ENCODE measurements at places on chromosomes 16 and 17.

GRCh38 chr17:45144199-45145034 lies 3.9 kb upstream of the HEXIM1 start:
- DNase-seq: no peak

GRCh38 chr17:5706577-5707210 lies 122.4 kb upstream of the NLRP1 start:
- no peak for DNase-seq

GRCh38 chr17:444879-445454 lies 92.4 kb upstream of the RPH3AL start:
- no peak for DNase-seq

DNA sequence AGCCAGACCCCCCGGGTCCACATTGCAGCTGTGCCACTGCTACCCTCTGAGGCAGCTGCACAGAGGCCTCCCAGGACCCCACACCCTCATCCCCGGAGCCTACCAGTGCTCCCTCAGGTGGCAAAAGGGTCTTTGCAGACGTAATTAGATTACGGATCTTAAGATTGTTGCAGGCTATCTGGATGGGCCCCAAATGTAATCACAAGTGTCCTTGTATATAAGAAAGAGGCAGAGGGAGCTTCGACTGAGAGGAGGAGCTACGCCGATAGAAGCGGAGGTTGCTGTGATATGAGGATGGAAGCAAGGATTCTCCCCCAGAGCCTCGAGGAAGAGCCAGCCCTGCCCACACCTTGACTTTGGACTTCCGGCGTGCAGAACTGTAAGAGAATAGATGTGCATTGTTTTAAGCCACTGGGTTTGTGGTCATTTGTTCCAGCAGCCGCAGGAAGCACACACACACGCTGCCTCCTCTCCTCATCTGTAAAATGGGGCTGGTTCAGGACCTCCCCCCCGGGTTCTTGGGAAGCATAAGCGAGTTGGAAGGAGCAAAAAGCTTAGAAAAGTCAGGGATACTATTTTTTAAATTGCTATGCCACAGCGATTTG lies 10.5 kb upstream of the RAI1 start:
- DNase-seq: no peak

DNA sequence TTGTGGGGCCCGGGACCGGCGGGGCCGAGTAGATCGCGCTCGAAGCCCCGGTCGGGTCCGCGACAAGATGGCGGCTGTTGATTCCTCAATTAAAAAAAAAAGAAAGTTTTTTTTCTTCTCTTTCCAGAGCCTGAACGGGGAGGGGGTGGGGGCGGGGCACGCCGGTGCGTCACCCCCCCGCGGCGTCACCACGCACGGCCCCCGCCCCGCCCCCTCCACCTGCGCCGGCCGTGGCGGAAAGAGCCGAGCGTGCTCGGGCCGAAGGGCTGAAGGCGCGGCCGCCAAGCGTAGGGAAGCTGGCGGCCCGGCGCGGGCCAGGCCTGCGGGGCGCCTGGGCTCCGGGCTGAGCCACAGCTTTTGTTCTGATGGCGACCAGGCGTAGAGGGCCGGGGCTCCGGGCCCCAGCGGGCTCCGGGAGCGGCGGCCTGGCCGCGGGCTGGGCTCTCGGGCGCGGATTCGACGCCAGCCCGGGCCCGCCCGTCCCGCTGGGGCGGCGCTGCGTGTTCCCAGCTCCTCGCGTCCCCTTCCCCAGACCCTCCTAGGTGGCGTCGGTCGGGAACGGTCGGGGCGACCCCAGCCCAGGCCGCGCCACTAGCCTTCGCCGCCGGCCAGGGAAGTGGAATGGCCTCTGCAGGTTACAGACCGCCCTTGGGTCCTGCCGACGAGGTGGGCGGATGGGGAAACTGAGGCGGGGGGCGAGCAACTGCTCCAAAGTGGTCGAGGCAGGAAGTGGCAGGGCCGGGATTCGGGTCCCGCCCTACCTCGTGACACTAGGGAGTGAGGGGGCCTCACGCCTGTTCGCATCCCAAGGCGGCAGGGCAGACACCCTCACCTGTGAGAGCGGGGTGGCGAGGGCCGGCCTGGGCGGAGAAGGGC lies at the start of gene CREBBP:
TSS of gene CREBBP (minus strand) at position 91 of the 876 bp plus-strand sequence. CDS start 797 bp downstream, outside the sequence.
- no peak for DNase-seq

DNA sequence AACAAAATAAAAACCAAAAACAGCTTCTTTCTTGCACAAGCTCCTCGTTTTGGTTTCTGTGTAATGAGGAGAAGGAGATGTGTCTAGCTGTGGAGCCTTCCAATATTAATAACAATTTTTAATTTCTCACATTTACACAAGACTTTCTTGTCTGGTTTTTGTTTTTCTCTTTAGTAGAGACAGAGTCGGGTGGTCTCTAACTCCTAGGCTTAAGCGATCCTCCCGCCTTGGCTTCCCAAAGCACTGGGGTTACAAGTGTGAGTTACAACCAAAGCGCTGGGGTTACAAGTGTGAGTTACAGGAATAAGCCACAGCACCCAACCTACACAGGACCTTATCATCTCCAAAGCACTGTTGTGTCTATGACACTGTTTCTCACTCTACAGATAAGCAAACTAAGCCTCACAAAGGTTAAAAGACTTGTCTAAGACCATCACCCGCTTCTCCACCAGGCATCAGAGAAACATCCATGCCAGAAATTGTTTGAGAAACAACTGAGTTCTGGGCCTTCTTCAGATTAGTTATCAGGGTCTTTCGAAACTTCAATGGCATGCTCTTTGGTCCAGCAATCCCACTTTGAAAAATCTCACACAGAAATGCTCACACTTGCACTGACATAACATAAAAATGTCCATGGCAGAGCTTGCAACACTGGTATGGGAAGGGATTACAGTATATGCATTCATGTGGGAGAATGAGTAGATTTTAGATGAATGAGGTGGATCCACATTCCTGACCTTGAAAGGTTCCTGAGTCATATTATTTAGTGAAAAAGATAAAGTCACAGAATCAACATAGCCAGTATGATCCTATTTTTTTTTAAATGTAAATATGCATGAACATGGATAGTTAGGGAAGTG lies 3.9 kb downstream of the ABAT start:
- DNase-seq: no peak

GRCh38 chr17:66909804-66910373 lies 54.6 kb upstream of the CACNG4 start:
- no peak for DNase-seq

GRCh38 chr17:28700830-28701492 lies 10.7 kb downstream of the PROCA1 start:
- no peak for DNase-seq

GRCh38 chr17:70855401-70856054 lies 686.2 kb downstream of the KCNJ2 start:
- DNase-seq: no peak

DNA sequence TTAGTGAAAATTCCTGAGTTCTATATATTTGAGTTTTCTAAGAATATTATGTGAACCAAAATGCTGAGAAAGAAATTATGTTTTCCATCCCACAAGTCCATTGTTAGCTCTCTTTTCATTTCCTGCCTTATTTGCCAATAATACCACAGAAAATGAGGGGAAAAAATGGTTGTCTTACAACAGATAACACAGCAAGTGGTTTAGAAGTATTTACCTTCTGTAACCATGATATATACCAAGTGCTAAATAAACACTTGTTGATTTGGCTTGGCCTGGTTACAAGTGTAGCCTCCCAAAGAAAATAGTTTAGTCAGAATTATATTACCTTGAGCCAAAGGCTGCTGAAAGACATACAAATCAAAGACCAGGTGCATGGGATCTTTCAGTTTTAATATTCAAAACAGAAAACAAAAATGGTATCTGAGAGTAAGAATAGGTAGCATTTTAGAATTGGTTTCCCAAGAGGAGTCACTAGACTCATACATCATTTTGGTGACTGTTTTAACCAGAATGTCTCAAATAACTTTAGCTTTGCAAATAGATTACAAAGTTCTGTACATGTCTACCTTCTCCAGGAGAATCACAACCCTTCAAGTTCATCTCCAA lies 439.8 kb upstream of the DYNLRB2 start:
- no peak for DNase-seq

- no peak for DNase-seq
Observed at GRCh38 chr17:6768447-6768846, 7.6 kb upstream of the FBXO39 start.

DNA sequence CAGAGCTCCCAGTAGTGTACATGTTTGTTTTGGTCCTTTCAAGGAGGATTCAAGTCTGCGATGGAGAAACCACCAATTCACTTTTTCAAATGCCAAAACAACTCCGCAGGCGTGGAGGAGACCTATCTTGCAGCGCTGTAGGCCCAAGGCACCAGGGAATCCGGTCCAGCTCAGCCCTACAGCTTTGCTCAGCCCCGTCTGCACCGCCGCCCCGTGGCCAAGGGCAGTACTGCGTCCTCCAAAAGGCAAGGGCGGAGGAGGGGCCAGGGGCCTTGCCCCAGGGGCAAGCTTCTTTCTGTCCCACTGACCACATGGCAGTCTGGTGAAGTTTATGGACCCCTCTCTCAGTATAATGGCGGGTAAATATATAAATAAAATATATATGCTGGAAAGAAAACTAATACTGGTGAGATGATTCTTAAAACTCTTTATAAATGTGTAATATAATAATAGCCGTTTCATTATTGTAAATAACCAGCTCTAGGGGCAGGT lies 709 bp upstream of the CD300LG start:
- DNase-seq: peak; percentile 15

- no peak for DNase-seq
Observed at GRCh38 chr16:30620169-30620568, 10.0 kb upstream of the ZNF689 start.

Data from brain pericyte (primary cell).